T-helper 2 cell (primary cell): ENCODE measurements at places on chromosomes 7 and 10.

DNA sequence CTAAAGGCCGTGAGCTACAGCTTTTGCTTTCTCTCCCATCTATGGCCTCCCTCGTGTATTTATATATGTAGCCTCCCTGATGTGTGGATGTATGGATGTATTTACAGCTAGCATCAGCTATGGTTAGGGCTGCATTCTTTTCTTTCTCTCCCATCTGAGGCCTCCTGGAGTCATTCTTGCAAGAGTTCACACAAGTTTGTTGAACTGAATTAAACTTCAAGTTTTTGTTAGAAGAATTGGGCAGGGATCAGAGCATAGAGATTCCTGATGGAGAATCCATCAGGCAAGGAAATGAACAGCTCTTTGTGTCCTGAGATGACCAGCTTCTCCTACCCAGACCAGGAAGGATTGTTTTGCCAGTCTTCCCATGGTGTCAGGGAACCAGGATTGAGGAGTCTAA, 60.3 kb downstream of the AHCYL2 start:
- no peak for DNase-seq

DNA sequence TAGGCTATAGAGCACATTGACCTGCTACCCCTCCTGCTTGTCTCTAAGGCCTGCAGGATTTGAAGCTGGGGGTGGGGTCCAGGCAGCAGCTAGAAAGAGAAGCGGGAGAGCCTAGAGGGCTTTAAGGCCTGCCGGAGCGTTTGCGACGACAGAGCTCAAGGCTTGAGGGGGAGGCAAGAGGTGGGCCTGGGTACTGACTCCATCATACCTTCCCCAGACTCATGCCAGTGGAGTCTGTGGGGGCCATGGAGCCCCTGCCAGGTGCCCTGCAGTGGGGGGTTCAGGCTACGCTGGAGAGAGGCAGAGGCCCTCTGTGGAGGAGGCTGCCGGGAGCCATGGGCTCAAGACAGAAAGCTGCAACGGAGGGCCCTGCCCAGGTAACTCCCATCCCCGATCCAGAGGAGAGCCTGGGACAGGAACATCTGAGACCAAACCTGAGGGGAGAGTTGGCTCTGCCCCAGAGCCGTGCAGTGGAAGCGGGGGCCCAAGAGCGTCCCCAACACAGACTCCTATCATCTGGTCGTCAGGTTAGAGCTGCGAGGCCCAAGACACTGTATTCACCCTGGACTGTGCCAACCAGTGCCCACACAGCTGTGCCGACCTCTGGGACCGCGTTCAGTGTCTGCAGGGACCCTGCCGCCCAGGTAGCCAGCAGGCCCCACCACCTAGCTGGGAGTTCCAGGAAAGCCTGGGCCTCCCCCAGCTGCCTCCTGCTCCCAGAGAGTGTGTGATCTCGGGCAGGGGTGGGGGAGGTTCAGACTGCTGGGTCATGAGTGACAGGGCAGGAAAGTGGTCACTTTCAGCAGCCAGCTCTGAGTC, 13.2 kb upstream of the ZNF862 start:
- no peak for DNase-seq

DNA sequence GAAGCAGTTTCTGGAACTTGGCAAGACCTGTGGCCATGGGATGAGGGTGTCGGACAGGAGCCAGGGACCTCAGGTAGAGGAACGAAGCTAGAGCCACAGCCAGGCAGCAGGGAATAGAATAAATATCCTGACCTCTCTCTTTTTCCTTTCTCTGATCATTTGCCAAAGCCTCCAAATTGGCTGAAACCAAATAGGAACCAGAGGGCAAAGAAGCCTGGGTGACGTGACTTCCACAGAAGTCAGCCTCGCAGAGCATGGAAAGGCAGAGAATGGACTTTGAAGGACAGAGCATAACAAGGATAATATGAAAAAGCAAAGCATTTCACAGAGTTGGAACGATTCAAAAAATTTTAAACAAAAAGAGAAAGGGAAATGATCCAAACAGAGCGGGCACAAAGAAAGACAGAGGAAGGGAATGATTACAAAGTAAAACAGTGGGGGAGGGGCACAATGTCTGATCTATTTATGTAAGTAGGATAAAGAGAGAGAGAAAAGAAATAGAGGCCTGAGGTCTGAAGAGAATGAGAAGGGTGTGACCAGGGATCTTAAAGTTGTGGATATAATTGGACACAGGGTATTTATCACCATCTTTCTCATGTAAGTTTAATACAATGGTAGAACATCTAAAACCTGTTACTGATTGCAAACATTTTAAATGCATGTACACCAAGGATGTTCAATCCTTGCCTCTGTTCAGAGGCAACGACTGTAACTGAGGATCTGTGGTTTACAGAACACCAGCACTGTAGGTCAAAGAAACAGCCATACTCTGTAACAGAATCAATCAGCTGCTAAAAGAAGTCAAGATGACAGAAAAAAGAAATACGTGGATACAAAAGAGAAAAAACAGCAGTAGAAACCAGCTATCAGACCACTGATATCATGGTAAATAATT, 4.5 kb upstream of the ZEB1 start:
- no peak for DNase-seq

DNA sequence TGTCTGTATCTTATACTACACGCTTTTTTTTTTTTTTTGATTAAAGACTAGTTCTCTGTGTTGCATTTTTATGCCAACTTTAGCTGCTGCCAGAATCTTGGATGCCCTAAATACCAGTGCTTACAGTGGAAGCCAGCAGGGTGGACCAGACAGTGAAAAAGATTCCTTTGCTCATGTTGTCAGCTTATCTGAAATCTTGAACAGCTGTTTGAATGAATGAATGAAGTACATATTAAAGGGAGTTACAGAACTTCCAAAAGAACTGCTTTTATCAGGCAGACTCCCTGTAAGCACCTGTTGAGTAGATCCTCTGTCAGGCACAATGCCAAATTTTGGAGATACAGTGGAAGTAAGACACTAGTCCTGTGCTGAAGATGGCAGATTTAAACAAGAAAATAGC, 184.9 kb downstream of the PPP1R9A start:
- no peak for DNase-seq

GRCh38 chr7:33509206-33509605, 379.8 kb downstream of the BBS9 start:
- no peak for DNase-seq

GRCh38 chr7:143411976-143412708, 3.5 kb upstream of the EPHA1 start:
- DNase-seq, result no peak

DNA sequence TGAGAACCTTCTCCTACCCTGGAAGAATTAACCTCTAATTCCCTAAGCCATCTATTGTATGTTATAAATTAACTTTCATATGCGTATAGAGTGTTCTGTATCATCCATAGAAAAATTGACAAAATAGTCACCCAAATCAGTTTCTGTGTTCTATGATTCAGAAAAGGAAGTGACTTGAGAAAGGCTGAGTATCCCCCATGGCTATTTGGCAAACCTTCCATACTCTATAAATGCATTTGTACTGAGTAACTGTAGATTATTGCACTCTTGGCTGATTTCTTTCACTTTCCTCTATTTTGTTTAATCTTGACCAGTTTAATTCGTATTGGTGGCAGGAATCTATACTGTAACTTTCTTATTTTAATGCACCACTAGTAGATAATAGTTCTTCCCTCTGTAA, 182.2 kb downstream of the HTR7 start:
- no peak for DNase-seq

DNA sequence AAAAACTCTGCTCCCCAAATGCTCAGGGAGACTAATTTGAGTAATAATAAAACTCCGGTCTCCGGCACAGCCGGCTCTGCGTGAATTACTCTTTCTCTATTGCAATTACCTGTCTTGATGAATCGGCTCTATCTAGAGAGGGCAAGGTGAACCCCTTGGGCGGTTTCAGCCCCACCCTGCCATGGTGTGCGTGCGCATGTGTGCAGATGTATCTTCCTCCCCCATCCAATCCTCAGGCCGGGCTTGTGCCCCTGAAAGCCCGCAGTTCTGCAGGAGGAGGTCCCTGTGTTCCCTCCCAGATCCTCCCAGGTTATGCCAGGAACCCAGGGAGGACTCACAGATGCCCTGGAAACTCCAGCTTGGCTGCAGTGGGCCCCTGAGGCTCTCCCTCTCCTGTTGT, 48.3 kb upstream of the MYL10 start:
- no peak for DNase-seq

DNA sequence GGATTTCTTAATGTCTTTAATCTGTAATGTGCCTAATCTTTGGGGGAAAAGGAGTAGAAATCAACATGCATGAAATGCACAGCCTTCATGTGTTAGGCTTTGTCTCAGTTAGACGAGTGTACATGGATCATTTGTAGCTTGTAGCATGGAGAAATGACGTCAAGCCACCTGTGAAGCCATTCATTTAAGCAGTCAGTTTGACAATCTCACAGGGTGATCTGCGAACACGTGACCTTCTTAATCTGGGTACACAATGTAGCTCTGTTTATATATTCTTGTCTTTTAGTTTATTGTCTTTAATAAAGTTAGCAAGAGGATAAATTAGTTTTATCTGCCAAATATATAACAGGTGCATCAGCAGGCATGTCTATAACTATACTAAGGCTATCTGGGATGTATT, 351.9 kb upstream of the LRGUK start:
- no peak for DNase-seq

DNA sequence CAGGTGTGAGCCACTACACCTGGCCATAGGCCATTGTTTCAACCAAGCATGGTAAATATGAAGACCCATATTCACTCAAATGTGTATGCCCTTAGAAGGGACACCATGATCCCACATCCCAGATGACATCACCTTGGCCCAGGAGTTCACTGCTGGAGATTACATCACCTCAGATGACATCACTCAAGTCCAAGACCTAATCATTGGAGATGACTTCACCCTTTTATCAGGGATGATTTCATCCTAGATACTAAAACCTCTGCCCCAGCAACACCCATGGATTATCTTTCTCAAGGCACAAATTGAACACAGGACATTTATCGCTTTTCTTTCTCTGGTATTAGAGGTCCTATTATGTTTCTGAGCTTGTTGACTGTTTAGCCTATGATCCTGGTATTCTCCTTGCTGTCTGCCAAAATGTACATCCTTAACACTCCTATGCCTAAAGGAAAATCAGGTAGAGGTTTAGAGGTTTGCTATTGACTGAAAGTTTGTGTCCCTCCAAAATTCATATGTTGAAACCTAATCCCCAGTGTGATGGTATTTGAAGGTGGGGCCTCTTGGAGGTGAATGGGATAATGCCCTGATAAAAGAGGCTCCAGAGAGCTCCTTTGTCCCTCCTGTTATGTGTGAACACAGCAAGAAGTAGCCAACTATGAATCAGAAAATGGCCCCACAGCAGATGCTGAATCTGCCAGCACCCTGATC, 9.8 kb upstream of the CYP2C18 start:
- DNase-seq, result no peak
